ENCODE measurements at places on chromosomes 5 and 9.

GRCh38 chr5:38467353-38468040 lies 88.9 kb downstream of the LIFR start:
- no peak for DNase-seq

GRCh38 chr5:27328480-27328879 lies 290.1 kb upstream of the CDH9 start:
- no peak for DNase-seq

GRCh38 chr9:4382722-4383317 lies 83.0 kb upstream of the GLIS3 start:
- DNase-seq: no peak

GRCh38 chr5:128315671-128316070 lies 222.4 kb downstream of the FBN2 start:
- DNase-seq: no peak

- peak; percentile 16 for DNase-seq
Measured at GRCh38 chr9:79883073-79883645, 311.4 kb downstream of the TLE4 start.
